ENCODE measurements at places on chromosomes 3 and 15.

- no peak for DNase-seq
Measured at GRCh38 chr3:115671761-115672455, 48.6 kb downstream of the GAP43 start.

DNA sequence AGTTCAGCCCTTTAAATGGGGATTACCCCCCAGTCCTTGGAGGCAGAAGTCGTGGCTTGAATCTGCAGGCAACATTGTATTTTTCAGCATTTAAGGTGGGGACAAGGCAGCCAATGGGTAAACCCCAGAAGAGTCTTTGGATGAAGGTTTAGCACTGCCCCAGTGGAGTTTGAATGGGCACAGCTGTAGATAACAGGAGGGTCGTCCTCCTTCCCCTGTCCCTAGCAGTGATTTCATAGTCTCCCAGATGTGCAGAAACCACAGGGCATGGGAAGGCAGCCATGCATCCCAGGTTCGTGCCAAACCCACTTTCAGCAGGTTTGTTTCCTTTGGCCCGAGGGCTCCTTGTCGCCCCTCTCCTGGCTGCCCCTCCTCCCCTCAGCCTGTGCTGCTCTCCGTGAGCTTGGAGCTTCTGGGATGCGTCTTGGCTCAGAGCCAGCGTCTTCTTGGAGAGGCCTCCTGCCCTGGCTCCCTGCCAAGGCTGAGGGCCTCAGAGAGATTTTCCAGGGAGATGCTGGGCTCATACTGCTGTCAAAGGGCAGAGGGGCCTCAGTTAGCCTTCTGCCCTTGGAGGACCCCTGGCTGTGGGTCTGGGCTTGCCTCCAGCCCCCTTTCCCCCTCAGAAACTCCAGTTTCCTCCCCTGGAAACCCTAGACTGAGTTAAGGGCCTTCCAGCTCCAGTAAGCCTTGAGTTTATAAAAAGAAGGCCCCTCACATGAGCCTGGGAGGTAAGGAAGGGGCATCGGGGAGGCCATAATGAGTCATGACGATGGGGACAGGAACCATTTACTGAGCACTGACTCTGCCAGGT lies 48.9 kb upstream of the POLG start:
- no peak for DNase-seq

DNA sequence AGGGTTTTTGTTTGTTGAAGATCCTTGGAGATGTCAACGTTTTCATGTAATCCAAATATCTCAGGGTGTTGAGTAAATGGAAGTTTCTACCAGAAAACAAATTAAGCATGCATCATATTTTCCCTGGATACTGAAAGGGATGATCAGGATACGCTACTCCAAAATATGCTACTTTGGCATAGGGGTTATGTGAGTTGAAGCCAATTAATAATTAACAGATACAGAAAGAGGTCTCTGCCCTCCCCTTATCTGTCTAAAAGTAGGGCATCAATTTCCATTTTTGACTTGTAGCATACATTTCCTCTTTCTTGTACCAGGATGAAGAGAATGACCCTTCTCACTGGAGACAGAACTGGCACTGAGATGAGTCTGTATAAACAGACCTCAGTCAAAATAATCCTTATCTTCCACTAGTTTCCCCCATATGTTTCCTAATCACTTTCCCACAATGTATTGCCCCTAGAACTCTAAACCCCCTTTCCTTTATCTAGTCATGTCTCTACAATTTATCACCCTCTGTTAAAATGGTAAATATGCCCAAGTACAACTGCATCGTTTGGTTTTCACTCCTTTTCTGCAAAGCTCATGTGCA lies 17.4 kb upstream of the ASB14 start:
- no peak for DNase-seq

GRCh38 chr3:128296469-128297251 lies 143.4 kb downstream of the EEFSEC start:
- DNase-seq, result no peak

Measured in stimulated activated CD4-positive, alpha-beta T cell treated with anti-CD3 and anti-CD28 coated beads, Interleukin-2, amount 100 ng/mL, for 48 hours (primary cell).